DMS 273 treated with DMSO at 0.1 percent for 48 hours (cell line): ENCODE measurements at places on chromosomes 2 and 18.

GRCh38 chr2:183671233-183671632 is 547.0 kb downstream of the NUP35 start:
- no peak for DNase-seq

- no peak for DNase-seq
These were observed 12.3 kb upstream of the POLI start for GRCh38 chr18:54257015-54257414.

DNA sequence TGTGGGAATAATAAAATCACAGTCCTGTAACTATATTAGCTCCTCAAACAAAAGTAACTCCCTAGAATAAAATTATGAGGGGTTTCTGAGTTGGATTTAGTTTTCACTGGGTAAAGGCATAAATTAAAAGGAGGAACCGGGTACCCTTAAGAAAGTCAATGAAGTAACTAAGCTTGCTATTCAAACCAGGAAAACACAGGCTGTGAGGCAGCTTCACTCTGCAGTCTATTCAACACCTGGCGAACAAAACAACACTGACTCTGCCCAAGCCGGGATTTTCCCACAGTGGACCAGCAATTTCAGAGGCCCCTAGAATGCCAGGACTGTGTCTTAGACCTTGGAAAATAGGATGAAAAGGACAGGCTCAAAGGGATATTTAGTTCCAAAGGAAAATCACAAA is 24.6 kb upstream of the CREB1 start:
- DNase-seq, result no peak

GRCh38 chr2:154706660-154707059 is 8.2 kb downstream of the KCNJ3 start:
- peak; percentile 29 for DNase-seq

GRCh38 chr18:10604182-10604581 is 78.4 kb downstream of the NAPG start:
- DNase-seq, result no peak

- DNase-seq, result no peak
These were observed 17.9 kb downstream of the SDC1 start for GRCh38 chr2:20207051-20207450.

GRCh38 chr2:88239781-88240180 is 69.6 kb downstream of the THNSL2 start:
- DNase-seq, result no peak

- no peak for DNase-seq
These were observed 80.0 kb downstream of the SOWAHC start for GRCh38 chr2:109694190-109694589.

DNA sequence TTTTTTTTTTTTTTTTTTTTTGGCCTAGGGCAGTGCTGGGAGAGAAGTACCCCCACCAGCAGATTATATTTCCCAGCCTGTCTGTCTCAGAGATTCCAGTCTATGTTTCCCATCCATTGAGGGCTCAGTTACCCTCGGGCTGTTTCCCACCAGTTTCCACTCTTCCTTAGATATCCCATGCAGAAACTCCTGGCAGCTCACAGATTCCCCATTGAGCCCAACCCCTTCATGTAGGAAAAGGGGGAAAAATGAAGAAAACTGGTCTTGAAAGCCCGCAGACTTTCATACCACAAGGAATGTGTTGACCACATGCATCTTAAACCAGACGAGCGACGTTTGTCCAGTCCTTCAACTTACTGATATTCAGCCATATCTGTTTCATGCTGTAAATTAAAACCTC is 15.2 kb downstream of the ASXL3 start:
- no peak for DNase-seq

DNA sequence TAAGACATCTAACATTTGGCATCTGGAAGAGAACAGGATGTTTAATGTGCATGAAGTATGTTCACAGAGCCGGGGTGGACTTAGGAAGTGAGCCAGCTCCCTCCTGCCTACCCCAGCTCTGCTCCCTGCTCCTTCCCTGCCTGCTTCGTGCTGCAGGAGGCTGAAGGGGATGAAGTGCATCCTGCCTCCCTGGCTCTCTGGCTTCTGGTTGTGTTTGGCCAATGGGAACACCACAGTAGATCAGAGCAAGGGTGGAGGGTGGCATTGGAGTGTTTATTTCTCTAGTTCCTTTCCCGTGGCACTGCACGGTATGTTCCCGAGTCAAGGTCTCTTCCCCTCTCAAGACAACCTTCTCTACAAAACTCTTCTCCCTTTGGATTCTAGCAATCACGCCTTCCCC is 379.9 kb downstream of the CLIP4 start:
- DNase-seq, result no peak

- DNase-seq, result no peak
These were observed 56.9 kb downstream of the WDR75 start for GRCh38 chr2:189498205-189498604.

GRCh38 chr2:197958592-197959150 is 154.3 kb downstream of the PLCL1 start:
- no peak for DNase-seq

DNA sequence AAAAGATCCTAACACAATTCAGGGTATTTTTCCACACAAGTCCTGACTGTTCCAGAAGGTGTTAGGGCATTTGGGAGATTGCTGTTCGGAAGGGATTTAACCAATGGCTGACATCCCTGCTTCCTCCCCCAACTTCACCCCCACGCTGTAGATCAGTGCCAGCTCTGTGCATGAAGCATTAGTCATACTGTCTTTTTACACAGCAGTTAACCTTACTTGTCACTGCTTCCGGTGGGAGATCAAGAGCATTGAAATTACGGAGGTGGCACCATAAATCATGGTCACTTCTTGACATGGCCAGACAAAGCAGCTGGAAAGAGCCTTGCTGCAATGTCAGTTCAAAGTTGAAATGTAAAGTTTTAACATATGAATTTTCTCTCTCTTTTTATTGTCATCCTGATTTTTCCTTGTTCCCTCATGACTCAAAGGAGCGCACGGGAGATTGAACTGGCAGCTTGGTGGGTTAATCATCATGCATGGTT is 70.2 kb downstream of the HRH4 start:
- DNase-seq, result no peak

DNA sequence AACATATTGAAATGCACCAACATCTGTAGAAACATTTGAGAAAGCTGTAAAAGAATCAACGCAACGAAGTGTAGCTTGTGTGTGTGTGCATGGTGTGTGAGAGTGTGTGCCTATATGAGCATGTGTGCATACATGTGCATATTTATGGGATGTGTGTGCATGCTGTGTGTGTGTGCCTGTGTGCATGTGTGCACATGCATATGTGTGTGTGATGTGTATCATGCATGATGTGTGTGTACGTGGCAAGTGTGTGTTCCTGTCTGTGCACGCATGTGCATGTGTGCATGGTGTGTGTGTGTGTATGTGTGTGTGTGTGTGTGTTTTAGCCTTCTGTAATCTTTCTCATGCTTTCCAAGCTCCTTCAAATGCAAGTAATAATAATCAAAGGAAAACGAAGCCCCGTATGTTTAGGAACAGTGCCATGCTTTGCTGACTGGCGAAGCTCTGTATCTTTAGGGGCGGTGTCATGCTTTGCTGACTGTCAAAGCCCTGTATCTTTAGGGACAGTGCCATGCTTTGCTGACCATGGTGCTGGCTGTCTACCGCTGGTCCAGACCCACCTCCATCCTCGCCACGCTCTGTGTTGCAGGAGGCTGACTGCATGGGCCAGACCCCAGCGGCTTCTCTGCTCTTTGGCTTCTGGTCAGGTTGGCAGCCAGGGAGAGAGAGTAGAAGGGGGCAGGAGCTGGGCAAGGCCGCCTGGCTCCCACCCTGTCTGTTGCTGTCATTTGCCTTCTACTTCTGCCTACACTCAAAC is 129.2 kb downstream of the ASB1 start:
- no peak for DNase-seq

DNA sequence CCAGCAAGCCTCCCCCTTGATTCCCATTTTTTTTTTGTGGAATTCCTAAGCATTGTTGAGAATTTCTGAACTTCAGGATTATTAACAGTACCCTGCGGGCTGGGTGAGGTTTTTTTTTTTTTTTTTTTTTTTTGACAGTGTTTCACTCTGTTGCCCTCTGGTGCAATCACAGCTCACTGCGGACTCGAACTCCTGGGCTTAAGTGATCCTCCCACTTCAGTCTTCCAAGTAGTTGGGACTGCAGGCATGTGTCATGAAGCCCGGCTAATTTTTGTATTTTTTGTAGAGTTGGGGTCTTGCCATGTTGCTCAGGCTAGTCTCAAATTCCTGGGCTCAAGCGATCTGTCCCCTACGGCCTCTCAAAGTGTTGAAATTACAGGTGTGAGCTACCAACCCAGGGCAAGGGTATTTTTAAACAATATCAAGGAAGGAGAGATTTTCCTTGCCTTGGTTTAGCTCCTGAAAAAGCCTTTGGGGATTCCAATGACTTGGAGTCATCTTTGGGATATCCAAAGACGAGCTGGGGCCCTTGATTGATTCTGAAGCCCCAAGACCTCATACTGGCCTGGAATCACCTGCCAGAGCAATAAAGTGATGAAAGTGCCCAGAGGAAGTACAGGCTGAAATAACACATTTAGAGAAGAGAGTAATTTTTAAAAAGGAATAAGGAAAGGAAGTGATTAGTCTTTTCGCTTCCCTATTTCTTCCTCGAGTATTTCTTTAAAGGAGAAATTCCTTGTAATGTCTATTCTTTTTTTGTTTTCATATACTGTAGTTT is 240.2 kb downstream of the TGIF1 start:
- DNase-seq, result no peak

- DNase-seq, result no peak
These were observed 296.9 kb upstream of the SALL3 start for GRCh38 chr18:78682716-78683115.

DNA sequence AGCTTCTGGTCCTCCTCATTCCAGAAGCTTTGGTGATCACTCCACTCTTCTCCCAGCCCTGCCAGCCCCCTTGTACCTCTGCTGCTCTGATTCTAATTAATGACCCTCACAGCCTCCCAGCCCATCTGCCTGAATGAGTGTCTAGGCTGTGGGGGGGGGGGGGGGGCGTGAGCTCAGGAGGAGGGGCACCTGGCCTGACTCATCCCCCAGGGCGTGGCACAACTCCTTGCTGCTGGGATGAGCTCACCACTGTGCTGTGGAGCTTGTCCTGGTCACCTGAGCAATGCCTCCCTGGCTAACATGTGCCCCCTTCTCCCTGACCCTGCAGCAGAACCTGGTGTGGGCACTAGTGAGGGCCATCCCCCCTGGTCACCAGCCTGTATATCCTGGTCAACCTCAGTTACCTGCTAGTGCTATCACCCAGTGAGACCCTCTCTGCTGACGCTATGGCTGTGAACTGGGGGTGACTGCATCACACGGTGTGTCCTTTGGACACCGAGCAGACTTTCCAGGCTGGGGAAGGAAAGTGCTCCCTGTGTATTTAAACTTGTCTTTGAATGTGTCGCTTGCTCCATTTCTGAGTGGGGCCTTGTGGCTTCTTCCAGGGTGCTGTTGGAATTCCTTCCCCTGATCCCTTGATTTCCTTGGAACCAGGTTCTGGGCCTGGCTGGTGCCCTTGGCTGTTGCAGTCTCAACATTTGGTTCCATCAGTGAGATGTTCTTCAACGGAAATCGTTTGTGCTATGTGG is 41.5 kb upstream of the PUM2 start:
- no peak for DNase-seq

DNA sequence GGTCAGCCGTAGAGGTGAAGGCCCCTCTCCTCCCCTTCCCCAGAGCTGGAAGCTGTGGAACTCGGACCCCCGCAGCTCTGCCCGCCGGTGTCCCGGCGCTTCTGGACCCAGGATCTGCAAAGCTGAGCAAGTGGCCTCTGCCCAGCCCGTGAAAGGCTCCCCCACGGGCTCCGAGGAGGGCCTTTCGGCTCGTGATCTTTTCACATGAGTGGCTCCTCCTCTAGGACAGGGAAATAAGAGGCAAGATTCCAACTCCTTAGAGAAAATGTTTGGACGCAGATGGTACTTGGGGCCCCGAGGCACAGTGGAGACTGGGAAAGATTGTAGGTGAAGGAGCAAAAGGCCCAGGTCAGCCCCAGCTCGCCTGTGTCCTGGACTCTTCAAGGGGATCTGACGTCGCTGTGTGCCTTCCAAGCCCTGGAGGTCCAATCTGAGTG is 48.2 kb upstream of the SP3 start:
- no peak for DNase-seq

GRCh38 chr2:219369447-219369861 is 18.3 kb downstream of the DNPEP start:
- no peak for DNase-seq

DNA sequence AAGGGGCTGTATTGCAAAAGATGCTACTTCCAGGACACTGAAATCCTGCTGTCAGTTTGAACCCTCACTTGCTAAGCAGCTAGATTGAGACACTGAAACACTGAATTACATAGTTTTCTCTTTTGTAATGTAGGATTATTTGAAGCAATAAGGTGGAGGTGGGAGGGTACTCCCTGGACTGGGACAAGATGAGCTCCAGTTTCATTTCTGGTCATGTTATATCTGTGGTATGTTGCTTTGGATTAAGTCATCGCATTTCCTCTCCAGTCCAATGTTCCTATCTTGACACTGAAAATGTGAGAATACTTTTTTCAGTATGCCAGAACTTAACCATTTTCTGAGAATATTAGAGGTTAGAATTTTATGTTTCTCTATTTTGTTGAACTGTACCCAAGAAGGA is 426.2 kb upstream of the MEX3C start:
- no peak for DNase-seq

DNA sequence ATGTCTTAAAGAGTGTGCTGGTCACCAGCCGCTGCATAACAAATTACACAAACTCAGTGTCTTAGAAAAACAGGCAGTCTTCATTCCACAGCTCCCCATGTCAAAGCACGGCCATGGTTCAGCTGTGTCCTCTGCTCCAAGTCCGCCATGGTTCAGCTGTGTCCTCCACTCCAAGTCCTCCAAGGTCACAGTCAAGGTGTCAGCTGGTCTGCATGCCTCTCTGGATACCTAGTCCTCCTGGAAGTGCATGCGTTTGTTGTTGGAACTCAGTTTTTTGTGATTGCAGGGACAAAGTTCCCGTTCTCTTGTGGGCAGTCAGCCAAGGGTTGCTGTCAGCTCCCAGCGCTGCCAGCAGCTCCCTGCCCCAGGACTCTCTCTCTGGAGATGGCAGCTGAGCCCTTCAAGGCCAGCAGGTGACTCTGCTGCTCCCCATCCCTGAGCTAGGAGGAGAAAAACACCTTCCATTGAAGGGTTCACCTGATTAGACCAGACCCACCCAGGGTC is 304.0 kb upstream of the MYT1L start:
- DNase-seq, result no peak

DNA sequence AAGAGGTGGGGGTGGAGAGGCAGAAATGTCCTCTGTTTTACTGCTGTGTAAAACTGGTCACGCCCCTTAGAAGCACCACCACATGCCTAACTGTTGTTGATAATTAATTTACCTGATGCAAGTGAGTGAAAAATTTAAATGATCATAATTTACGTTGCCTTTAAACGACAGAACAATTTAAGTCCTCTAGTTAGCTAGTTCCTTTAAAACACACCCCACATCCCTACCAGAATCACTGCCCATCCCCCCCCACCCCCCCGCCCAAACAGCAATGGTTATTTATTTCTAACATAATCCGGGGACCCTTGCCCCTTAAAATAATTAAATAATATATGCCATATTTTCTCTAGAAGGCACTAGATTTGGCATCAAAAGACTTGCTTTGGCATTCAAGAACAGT is 633 bp upstream of the PPIG start:
- DNase-seq, result no peak

GRCh38 chr2:73028841-73029240 is 42.7 kb downstream of the SFXN5 start:
- DNase-seq, result no peak
